ENCODE measurements at places on chromosomes 2 and 18.

- no peak for DNase-seq
Measured at GRCh38 chr2:235493775-235494715, at the start of gene AGAP1. AGAP1 (plus strand) TSS chr2:235494043.

GRCh38 chr2:53786352-53786704, 425 bp downstream of the ASB3 start:
- peak; percentile 31 for DNase-seq

DNA sequence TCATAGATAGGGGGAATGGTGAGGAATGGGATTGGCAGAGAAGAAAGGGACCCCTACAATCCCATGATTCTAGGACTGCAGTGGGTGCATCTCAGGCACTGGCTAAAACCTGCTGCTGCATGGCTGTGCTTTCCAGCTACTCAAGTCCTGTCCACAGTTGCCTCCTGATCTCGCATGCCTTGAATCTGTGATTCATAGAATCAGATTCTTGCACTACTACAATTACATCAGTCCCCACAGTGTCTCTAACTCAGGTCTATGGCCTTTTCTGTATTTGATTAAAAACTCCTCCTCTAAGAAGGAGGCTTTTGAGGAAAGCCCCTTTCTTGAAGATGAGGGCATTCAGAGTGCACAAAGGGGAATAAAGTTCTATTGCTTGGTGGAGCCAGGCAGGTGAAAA, 117.4 kb downstream of the LRATD1 start:
- no peak for DNase-seq

GRCh38 chr2:161273038-161273760, 35.0 kb upstream of the PSMD14 start:
- peak; percentile 31 for DNase-seq

- DNase-seq = no peak
Measured at GRCh38 chr2:216299588-216299987, 72.7 kb downstream of the MARCHF4 start.

- DNase-seq = no peak
Measured at GRCh38 chr2:17373041-17373440, 145.2 kb downstream of the RAD51AP2 start.

DNA sequence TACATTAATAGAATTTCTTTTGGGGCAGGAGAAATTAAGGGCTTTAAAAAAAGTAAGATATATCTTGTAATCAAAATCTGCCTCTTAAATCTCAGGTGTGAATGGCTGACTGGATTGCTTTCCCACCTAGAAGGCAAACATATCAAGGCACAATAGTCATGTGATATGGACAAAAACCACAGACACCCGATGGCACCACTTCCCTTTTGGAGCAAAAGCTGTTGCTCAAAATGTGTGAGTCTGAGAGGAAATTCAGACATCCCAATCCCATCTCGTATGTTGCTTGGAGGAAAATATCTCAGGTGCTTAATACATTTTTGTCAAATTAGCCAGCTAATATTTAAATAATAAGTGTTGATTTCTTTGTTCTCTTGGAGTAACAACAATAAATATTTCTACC, 120.7 kb downstream of the KCNF1 start:
- DNase-seq = no peak

DNA sequence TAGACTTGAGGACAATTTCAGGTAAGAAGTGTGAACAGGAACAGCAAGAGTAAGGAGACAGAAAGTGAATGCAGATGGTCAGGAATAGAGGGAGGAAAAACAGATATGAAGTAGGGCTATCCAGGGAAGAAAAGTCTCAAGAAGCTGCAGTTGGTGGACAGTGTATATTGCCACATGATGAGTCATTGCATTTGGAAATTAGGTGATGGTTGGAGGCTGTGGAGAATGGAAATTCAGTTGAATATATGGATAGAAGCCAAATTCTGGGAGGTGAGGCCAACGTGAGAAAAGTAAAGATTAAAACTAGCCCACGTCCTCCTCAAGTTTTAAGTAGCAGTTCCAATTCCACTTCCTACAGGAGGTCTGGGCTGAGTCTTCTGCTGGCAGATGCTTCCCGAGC, 158.4 kb downstream of the UBE2E3 start:
- DNase-seq = no peak

DNA sequence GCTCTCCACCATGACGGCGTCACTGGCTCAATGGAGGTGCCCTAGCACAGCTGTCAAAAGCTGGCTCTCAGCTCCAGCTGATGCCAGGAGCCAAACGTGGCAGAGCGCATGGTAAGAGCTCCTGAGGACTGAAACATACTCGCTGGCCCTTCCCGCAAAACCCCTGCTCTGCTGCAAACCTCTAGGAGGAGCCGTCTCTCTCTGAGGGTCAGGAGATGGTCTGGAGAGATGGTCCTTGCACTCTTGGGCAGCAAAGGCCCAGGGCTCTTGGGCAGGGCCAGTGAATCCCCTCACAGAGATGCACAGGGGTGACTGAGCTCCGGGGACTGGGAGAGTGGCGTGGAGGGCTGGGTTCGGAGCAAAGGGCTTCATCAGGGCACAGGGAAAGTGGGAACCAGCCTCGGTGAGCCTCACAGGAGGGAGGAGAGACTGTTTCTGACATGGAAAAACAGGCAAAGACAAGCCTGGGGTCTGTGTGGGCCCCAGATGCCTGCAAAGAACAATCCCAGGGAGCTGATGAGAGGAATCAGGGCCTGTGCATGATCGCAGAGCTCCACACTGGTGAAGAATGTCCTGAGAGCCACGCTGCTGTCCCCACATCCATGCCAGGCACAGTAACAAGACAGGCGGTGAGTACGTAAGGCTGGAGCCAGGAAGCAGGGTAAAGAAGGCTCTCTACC, 17.2 kb downstream of the SNORC start:
- DNase-seq = no peak

GRCh38 chr18:6273423-6273822, 141.3 kb downstream of the L3MBTL4 start:
- no peak for DNase-seq

DNA sequence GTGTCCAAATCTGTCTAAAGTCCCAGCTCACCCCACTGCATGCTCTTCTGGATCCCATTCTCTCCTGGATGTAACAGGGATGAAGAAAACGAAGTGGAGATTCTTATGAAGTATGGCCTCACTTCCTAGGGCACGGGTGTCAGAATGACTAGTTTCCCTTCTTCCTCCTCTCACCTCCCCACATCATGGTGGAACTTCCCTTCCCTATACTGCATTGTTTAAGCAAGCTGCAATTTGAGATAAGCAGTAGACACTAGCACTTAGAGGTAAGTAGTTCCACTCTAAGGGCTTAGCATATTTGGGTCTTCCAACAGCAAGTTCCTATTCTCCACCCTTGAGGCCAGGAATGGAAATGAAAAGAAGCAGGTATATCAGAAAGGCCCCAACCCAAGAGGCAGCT, 29.7 kb downstream of the SLC4A5 start:
- no peak for DNase-seq

- DNase-seq = no peak
Measured at GRCh38 chr2:48738806-48739205, 16.7 kb downstream of the LHCGR start.
